ENCODE measurements at places on chromosomes 12 and 14. TPM values are rescaled to one million over a fixed set of nuclear protein-coding genes. Genes with fewer than 3 reads are reported as not detected.

DNA sequence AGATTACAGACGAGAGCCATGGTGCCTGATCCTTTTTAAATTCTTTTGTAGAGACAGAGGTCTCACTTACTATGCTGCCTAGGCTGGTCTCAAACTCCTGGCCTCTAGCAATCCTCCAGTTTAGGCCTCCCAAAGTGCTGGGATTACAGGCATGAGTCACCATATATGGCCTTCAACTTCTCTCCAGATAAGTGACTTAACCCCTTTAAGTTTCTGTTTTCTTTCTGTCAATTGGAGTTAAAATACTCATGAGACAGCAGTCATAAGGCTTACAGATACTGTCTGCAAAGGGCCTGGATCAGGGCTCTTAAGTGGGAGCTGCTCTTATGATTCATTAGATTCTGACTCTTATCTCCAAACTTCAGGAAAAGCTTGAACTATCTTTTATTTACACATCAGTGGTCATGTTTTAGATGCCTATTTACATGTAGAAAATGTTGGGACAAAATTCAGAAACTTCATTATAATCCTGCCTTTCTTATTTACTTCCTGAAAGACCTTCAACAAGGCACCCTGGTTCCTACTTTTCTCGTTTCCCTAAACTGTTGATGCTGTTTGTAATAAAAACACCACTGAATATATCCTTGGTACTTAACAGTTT is 271.5 kb upstream of the TBX3 start:
- DNase-seq = peak; percentile 20

Gene LAG3
- 0.40 TPM for total RNA-seq

GRCh38 chr12:25386831-25387731 is 136.4 kb upstream of the KRAS start:
- DNase-seq = peak; percentile 91

DNA sequence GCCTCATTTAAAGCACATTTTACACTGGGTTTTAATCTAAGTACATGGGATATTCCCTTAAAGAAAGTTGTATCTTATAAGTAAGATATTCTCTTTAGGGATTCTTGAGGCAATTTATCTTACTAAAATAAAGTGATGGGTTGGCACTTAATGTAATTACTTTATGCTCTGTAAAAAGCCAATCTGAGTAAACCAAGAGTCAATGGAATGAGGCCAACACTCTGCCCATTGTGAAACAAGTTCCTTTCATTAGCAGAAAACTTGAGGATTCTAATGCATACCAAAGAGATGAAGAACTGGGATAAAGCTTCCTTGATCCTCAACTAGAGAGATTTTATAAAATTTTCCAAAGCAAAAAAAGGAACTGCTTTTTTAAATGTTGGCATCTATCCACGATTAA is 121.2 kb downstream of the METTL25 start:
- DNase-seq = peak; percentile 44

Gene WNT5B
- 2.2 TPM for total RNA-seq

Gene SMCO2
- total RNA-seq = 1.7 TPM

GRCh38 chr12:123363740-123364531 is 711 bp downstream of the SBNO1 start:
- peak; percentile 26 for DNase-seq

DNA sequence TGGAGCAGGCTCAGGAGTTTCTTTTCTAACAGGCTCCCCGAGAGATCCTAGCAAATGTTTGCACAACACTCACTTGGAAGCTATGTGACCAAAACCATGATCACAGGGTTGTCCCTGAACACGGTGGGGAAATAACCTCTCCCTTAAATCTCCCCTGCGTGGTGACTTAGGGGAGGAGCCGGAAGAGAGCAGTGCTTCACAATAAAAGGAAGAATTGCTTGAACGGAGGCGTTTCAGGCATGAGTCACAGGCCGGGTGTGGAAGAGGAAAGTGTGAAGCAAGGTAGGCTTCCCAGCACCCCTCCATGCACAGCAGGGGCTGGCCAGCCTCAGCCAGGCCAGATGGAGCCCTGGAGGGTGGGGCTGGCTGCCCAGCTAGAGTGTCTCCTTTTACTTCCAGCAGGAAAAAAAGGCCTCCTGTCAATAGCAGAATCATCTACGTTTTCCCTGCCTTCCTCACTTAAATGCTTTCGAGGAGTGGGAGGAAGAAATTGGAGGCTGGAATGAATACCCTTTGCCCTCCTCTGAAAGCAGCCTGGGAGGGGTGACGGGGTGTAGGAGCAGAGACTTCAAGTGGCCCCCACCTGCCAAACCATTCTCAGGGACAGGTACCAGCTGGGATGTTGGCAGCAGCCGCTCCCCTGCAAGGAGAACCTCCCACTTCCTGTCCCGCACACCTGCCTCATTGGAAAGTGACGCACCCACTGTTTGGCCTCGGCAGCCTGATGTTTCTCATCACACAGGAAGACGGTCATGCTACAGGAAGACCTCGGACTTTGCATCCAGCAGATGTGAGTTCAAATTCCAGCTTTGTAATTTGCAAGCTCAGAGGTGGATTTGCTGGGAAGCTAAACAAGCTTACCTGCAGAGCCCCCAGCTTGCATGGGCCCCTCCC is 30.1 kb upstream of the PPP2R5C start:
- DNase-seq = peak; percentile 98

DNA sequence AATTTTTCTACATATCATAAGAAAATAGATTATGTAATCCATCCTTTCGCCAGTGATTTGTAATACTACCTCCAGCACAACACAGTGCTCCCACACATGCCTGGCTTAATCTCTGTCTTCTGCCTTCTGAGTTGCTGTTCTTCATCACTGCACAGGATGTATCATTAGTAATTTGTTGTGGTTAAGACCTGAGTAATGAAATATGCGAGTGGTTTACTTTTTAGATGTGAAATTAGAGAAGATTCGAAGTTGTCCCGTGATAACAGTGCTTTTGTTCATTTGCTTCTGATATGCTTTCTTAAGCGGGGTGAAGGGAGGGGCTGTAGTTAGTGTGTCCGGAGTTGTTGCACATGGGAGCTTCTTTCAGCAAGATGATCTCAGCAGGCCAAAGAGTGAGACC is 18.1 kb downstream of the KRT85 start:
- peak; percentile 49 for DNase-seq

DNA sequence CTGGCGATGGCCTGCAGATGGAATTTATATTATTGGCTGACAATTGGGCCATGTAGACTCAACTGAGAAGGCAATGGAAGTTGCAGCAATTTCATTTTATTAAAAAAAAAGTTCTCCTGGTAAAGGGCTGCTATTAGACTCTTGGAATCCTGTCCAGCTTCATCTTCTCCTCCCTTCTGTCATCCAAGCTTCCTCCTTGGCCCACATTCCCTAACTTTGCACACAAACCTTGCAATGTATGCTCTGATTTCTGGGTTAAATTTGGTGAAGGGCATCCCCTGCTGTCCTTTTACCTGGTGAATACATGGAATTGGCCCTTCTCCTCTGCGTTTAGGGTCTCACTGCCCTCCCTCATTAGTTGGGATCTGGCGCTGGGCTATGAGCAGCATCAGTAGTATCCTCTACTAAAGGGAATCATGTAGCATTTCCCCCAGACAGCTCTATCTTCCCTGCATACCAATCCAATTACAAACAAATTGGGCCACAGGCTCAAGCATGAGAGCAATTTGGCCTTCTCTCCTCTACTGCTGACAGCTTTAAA is 336.9 kb downstream of the BMP4 start:
- DNase-seq = peak; percentile 44

Gene SCNN1A
- total RNA-seq = 2.9 TPM
